ENCODE measurements at places on chromosomes 13 and 19.

- no peak for DNase-seq
Observed at GRCh38 chr13:38099751-38100150, 230.2 kb upstream of the TRPC4 start.

DNA sequence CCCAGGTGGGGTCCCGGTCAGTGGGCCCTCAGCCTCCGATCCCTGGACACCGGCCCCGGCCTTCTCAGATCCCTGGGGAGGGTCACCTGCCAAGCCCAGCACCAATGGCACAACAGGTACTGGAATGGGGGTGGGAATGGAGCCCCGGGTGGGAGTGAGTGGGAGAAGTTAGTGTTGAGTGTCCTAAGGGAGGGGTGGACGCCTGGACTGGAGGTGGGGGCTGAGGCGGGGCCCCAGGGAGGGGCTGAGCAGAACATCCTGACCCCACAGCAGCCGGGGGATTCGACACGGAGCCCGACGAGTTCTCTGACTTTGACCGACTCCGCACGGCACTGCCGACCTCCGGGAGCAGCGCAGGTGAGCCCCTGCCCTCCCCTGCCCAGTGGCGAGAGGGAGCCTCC lies 17.7 kb downstream of the EPN1 start:
- DNase-seq, result no peak

DNA sequence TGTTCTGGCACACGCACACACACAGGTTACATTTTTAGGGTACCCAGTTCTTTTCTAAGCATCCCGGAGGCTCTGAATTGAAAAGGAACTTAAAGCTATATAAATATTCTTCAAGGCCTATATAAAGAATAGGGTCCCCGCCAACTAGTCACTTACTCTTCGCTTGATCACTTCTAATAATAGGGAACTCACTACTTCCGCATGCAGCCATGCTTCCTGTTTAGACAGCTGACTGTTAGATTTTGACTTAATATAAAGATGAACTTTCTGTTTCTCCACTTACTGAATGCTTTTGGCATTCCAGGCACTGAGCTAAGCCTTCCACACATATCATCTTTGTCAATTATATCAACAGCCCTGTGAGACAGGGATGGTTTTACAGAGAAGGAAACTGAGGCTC lies 259.6 kb downstream of the TSHZ3 start:
- no peak for DNase-seq

GRCh38 chr13:77375560-77376108 lies 48.7 kb upstream of the MYCBP2 start:
- no peak for DNase-seq

GRCh38 chr13:101835920-101836319 lies 383.4 kb downstream of the ITGBL1 start:
- DNase-seq, result no peak

DNA sequence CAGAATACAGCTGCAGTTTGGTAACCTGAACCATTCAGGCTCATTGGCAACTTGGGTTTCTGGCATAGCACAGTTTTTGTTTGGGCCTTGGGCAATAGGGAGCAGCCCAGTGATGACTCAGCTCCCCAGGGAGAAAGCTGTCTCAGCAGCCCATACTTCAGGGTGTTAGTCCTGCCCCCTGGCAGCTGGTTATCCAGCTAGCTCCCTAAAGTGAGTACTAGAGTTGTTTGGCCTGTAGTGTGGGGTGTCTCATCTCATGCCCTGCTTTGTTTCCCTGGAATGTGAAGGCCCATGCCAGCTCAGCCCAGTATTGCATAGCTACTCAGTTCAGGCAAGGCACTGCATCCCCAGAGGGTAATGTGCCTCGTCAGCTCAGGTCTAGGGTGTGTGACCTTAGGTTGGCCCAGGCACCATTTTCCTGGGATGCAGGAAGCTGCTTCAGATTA lies 18.2 kb upstream of the ZNF543 start:
- no peak for DNase-seq

DNA sequence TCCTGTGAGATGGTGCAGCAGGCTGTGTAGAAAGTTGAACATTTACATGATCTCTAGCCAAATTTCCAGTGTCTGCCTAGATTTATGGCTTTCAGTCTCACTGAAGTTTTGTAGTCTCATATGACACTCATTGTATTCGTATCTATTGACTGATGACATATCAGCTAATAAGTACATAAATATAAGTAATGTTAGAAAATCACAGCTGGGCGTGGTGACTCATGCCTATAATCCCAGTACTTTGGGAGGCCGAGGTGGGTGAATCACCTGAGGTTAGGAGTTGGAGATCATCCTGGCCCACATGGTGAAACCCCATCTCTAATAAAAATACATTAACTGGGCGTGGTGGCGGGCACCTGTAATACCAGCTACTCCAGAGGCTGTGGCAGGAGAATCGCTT lies 54.7 kb upstream of the HTR2A start:
- DNase-seq, result no peak

DNA sequence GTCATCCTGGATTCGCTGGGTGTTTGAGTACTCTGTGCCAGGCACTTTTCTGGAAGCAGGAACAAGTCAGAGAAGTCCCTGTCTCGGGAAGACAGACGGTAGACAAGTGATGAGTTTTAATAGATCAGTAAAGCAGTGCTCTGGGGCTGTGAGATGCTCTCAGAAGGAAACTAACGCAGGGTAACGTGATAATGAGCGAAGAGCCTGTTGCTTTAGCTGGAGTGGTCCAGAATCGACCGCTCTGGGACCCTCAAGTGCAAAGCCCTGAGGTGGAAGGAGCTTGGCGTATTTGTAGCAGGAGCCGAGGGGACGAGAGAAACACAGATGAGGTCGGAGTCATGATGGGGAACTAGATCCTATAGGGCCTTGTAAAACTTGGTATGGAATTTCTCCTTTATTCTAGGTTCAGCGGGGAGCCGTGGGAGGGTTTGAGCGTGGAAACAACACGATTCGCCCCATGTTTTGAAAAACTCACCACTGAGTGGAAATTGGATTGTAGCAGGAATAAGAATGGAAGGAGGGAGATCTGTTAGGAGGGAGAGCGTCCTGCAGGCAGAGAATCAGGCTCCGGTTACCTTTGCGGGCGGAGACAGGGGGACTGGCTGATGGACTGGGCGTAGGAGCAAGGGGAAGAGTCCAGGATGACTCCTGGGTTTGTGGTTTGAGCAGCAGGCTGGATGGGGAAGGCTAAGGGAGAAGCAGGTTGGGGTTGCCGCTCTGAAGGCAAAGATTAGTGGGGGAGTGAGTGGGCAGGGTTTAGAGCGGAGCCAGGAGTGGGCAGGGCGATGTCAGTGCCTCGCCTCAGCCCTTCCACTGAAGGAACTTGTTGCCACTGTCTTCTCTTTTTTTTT lies 763 bp downstream of the POLD1 start:
- no peak for DNase-seq

DNA sequence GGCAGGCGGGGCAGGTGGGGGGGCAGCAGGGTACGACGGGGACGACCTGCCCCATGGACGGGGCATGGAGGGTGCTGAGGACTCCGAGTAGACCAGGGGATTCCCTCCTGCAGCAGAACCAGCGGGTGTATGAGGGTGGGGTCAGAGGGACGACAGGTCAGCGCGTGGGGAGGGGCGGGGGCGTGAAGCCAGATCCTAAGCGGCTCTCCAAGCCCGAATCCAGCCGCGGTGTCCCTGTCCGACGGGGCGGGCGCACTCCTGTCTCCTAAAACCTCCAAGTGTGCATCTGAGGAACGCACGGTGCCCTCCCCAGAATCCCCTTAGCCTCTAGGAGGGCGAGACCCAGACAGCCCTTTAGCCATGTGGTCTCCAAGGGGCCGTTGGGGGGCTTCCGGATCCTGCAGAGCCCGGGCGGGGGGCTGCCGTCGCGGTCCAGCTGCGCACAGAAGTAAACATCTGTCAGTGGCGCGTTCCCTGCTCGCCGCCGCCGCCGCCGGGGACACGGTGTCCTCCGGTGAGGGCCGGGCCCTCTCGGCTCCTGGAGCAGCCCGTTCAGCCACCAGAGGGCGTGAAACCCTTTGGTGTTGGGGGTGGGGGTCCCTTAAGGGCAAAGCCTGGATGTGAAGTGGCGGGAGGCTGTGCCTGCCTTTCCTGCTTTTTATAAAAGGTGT lies 730 bp downstream of the NRTN start:
- no peak for DNase-seq

DNA sequence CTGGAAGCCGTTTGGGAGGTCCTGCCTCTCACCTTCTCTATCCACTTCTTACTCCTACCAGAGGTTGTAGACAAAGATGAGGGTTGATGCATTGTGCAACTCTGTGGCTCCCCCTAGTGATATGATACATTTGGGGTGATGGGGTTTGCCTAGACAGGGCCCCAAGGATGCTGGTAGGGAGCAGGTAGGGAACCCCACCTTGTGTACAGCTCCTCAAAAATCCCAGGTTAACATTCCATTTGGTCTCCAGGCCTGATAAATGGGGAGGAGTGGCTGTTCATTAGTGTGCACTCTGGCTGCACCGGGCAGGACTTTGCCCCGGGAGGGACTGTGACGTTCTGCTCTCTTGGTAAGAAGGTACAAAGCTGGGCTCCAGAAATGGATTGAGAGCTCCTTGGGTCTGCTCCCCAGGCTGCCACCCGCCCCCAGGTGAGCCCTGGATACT lies 19.2 kb downstream of the SIGLEC8 start:
- no peak for DNase-seq

DNA sequence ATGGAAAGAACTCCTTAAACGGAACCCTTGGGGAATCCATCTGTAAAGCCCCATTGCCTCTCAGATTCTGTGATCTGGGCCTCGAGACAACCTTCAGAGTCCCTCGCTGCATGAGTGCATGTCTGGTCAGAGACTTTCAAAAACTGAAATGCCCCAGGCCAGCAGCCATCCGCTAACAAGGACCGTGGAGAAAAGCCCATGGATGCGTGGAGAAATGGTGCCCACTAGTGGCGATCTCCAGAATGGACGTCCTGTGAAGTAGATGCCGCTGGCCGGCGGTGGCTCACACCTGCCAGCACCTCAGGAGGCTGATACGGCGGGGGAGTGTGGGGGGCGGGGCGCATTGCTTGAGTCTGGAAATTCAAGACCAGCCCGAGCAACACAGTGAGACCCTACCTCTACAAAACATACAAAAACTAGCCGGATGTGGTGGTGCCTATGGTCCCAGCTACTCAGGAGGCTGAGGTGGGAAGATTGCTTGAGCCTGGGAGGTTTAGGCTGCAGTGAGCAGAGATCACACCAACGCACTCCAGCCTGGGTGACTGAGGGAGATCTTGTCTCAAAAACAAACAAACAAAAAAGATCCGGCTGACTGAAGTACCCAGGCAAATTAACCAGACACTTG lies 7.9 kb upstream of the CDC16 start:
- peak; percentile 63 for DNase-seq

DNA sequence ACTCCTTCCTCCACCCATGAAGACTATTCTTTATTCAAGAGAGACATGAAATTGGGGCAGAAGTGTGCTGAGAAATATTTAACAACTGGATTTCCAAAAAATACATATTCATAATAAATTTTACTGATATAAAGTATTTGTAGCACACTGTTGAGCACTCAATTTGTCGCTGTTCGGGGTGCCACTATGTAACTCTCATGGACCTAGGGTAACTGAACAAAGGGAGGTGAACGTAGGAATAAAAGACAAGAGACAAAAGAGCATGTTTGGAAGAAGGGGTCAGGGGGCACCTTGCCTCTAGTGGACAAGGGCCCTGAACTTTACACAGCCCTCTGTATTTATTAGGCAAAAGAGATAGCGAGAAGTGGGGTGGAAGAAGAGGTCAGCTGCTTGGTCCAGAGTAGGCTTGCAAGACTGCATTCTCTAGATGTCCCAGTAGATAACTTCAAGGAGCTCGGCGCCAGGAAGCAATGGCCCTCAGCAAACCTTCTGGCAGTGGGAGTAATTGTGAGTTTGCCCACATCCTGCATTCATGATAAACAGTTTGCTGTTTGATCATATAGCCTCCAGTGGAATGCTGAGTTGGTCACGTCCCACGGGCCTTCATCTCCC lies 4.5 kb upstream of the ZNF175 start:
- no peak for DNase-seq

GRCh38 chr13:89514534-89515312 lies 1832.8 kb upstream of the MIR17HG start:
- no peak for DNase-seq

- no peak for DNase-seq
Observed at GRCh38 chr19:37961198-37961597, 54.2 kb downstream of the SIPA1L3 start.

DNA sequence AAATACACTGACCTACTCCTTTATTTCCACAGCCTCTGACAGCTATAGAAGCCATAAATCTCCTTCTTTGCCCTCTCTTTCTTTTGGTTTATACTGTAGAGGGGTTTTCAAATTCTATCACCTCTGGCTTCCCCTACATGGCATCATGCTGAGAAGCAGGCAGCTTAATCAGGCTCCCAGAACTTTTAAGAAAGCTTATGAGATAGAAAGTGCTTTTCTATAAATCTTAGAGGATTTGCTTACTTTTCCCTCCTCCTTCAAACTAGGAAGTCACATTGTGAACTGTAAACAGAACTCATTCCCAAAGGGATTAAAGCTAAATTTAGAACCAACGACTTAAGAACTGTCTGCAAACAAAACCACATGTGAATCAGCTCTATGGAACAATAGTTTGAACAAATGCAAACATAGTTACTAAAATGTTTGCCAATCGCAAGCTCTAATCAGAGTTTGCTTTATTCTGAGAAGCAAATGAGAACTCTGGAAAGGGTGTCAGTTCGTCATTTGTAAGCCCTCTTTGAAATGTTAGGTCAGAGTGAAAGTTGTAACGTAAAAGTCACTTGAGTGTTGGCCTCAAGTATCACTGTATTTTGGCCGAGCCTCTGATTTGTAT lies 344.1 kb downstream of the RFC3 start:
- no peak for DNase-seq

- no peak for DNase-seq
Observed at GRCh38 chr13:110643324-110643723, 28.0 kb downstream of the NAXD start.

DNA sequence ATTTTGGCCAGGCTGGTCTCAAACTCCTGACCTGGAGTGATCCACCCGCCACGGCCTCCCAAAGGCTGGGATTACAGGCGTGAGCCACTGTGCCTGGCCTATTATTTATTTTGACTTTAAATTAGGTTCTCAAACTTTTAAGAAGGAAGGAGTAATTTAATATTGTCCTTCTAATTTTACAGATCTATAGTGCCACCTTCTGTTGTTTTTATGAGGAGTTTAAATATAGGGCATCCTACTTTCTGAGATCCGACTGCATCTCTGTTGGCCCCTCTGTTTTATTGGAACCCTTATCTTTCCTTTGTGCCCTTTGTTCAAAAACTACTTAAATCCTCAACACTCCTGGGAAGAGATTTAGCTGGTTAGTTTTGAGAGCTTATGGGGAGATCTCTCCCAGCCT lies 25.4 kb upstream of the ZMYM5 start:
- DNase-seq, result no peak

GRCh38 chr19:38729653-38730469 lies 14.4 kb downstream of the CAPN12 start:
- DNase-seq, result peak; percentile 35

- no peak for DNase-seq
Observed at GRCh38 chr13:108419768-108420167, 150.2 kb downstream of the TNFSF13B start.

Measured in stimulated activated CD8-positive, alpha-beta memory T cell treated with anti-CD3 and anti-CD28 coated beads, Interleukin-15, amount 100 ng/mL, for 4 hours (primary cell).